ENCODE measurements at places on chromosomes 1 and 21.
A peak's percentile ranks its signal among the peaks of the same experiment; 100 is the strongest.

DNA sequence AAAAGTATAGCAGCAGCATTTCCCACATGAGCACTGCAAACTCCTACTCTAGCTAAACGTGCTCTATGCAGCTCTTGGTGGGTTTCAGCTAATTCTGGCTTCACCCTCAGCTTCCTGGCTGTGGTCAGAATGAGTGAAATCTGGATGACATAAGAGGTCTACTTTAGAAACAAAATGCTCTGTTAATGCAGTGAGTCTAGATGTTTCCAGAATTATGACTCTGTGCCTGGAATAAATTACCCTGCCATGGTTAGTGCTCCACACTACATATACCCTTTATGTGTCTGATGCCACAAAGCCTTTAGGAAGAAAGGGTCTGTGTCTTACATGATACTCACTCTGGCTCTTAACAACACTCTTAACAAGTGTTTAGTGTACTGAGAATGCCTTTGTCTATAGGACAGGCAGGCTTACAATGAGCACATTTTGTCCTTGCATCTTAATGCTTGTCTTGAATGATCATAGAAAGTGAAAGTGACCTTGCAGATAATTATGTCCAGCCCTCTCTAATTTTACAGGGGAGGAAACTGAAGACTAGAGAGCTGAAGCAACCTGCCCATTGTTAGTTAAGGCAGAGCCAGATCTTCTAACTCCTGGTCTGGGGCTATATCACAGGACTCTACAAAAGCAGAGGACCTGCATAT, 9.2 kb downstream of the S100A10 start:
- DNase-seq = no peak

GRCh38 chr1:22760455-22760854, 49.8 kb downstream of the EPHB2 start:
- no peak for DNase-seq

DNA sequence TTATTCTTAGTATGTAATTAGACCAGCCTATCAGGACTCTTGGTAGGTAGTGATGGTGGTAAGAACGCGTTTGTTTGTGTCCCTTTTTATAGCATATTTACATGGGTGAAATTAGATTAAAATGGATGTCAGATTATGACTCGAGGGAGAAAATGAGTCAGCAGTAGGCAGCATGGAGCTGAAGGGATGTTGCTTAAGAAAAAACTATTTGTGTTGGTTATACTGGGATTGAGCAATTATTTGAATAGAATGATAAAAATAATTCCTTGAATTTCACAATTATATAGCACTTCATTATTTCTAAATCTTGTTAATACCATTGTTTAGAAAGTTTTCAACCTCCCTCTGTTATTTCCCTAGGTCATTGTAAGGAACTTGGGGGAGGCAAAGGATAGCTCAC, 348.8 kb downstream of the RYR2 start:
- DNase-seq = no peak

DNA sequence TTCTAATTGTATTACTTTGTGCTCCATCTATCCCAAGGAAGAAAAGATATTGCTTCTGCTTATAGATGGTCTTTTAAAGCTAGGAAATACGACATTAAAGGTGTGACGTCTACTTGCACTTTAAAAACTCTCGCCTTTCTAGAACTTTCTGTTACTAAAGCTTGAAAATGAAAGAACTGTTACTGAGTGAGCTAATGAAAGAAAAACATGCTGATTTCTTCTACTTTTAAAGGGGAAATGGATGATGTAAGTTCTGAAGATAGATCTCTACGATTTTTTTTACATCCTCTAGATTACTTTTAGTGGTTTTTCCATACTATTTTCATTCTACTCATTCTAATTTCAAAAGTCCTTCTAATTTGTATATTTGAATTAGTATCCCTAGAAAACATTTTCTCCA, 387.5 kb downstream of the USP25 start:
- no peak for DNase-seq

DNA sequence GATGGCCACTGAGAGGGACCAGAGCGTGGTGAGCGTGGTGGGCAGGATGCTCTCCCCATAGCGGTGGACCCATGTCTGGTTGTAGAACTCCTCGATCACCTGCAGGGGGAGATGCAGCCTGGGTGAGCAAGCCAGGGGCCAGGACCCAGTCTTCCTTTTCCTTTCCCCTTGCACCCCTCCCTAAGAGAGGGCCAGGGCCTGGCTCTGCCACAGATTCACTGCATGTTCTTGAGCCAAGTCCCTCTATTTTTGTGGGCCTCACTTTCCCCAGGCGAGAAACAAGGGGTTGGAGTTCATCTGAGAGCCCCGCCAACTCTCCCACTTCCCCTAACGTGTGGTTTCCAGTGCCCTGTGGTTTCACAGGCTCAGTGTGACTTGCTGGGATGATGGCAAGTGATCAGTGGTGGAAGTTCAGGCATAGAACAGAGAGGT, 27.5 kb downstream of the SLC2A1 start:
- DNase-seq = peak; percentile 75

- no peak for DNase-seq
Measured at GRCh38 chr1:222283147-222283768, 264.6 kb downstream of the HHIPL2 start.

DNA sequence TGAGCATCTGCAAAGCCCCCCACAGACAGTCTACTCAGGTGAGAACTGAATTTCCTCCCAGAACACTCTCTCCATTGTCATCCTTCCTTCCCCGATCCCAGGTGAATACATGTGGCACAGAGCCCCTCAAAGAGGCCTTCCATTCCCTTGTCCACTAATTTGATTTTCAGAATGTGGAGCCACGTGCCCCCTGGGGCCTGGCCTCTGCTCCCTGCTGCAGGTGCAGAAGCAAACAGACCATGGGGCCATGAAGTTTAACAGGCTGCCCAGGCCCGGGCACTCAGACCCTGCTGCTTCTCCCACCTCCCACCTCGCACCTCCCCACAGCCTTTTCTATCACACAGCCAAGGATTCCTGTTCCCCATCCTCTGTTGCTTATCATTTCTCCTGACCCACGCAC, 243.8 kb upstream of the RAB4A start:
- DNase-seq = no peak

- DNase-seq = no peak
Measured at GRCh38 chr1:200028586-200029034, 1.1 kb downstream of the NR5A2 start.

- DNase-seq = no peak
Measured at GRCh38 chr1:230581446-230582079, 60.7 kb upstream of the COG2 start.

- no peak for DNase-seq
Measured at GRCh38 chr1:30258876-30259275, 464.5 kb downstream of the MATN1 start.

DNA sequence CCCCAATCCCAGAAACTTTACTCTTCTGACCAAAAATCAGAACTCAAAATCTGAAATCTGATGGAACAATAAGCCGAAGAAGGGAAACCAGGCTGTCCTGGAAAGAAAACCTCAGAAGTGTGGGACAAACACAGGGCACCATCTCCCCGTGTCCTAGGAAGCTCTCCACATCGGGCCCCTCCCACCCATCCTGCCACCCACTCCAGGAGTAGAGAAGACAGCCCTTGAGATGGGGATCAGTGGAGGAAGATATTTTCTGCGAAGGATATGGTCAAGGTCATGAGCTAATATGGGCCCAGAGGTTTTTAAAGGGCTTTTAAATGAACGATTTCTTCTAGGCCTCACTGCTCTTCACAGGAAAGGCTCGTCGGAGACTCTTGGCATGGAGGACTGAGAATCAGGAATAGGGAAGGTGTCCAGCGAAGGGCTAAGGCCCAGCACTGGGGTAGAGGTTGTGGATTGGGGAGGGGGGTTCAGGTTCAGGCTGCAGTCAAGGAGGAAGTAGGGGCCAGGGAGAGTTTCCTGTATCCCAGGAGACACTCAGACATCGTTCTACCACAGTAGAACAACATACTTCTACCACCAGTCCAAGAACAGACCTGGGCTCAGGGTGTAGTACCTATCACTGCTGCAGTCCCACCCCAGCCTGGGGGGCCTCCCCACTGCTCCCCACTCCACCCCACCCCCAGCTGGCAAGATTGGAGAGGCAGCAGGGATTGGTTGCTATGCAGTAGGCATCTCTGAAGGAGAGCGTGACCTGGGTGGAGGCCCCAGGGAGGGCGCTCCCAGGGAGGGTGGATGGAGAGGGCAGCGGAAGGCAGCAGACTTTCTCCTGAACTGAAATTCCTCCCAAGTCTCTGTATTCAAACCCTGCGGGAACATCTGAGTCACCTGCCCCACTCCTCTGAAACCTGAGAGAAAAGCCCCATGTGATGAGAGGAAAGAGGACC, 1.2 kb upstream of the S100A5 start:
- no peak for DNase-seq

DNA sequence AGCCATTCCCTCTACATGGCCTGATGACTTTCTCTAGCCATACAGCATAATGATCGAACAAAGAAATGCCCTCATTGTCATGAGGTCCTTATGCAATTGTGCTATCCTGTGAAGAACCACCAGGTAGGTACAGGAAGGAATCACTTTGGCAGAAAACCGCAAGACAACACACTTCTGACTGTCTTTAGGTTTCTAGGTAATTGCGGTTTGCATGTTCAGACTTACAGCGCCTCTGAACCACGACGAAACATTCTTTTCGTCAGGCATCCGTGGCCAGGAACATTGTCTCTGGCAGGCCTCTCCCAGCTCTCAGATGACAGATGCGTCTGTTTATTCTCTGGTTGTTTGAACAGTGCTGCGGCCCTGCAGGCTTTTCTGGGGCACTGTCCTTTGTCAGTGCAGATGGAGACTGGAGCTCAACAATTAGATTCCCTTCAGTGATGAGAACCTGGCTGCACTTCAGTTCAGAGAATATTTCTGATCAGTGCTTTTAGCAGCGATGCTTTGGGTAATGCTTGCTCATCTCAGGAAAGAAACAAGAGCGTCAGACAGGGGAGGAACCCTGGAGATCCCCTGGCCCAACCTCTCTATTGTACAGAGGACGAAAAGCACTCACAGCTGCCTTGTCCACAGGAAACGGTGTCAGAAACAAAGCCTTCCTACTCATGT, 63.4 kb downstream of the B3GALT5 start:
- no peak for DNase-seq

GRCh38 chr1:181514298-181515290, 31.3 kb downstream of the CACNA1E start:
- no peak for DNase-seq

GRCh38 chr1:92298213-92298572, 594 bp downstream of the GLMN start:
- DNase-seq = no peak

GRCh38 chr1:94783342-94784189, 36.6 kb upstream of the SLC44A3 start:
- DNase-seq = no peak

GRCh38 chr1:22341791-22342605, 109.7 kb upstream of the ZBTB40 start:
- no peak for DNase-seq

DNA sequence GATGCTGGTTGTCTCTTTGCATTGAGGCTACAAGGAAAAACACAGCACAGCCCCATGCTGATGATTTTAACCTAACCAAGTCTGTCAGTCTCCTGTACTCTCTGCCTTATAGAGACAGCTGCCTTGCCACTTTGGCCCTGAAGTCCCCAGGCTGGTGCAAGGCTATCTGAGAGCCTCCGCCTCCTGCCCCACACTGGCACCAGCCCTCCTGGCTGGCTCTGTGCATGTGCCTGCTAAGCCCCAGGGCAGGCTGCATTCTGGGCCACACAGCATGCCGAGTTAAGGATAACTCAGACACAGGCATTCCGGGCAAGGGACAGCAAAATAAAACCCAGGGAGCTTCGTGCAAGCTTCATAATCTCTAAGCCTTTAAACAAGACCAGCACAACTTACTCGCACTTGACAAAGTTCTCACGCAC, 910 bp downstream of the RUNX1 start:
- DNase-seq = peak; percentile 52

GRCh38 chr1:1591452-1591851, 8.5 kb downstream of the FNDC10 start:
- no peak for DNase-seq

- DNase-seq = peak; percentile 12
Measured at GRCh38 chr21:29018540-29018939, 609 bp downstream of the RWDD2B start.

DNA sequence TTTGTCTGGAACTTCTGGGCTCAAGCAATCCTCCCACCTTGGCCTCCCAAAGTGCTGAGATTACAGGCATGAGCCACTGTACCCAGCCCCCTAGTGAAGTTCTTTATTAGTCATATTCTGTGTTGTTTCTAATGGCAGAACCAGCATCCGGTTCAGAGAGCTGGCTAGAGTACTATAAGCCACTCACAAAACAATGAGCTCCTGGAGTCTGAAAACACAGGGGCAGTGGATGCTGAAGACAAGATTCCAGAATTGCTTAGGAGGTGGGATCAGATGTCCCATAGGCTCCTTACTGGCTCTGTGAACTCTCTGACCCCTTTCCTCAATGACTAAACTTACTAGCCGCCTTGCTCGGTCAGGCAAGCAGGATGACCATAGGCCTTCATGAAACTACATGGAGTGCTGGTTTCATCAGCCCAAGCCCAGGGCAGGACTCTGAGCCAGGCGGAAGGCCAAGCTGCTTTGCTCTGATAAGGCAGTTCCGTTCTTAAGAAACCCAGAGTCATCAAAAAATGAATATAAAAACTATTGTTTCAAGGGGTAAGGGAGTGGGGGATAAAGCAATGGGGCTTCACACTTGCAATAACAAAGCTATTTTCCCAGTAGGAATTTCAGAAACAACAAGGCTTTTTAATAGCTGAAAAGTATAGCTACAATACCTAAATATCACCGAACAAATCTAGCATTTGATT, 8.1 kb downstream of the MTHFR start:
- DNase-seq = no peak

DNA sequence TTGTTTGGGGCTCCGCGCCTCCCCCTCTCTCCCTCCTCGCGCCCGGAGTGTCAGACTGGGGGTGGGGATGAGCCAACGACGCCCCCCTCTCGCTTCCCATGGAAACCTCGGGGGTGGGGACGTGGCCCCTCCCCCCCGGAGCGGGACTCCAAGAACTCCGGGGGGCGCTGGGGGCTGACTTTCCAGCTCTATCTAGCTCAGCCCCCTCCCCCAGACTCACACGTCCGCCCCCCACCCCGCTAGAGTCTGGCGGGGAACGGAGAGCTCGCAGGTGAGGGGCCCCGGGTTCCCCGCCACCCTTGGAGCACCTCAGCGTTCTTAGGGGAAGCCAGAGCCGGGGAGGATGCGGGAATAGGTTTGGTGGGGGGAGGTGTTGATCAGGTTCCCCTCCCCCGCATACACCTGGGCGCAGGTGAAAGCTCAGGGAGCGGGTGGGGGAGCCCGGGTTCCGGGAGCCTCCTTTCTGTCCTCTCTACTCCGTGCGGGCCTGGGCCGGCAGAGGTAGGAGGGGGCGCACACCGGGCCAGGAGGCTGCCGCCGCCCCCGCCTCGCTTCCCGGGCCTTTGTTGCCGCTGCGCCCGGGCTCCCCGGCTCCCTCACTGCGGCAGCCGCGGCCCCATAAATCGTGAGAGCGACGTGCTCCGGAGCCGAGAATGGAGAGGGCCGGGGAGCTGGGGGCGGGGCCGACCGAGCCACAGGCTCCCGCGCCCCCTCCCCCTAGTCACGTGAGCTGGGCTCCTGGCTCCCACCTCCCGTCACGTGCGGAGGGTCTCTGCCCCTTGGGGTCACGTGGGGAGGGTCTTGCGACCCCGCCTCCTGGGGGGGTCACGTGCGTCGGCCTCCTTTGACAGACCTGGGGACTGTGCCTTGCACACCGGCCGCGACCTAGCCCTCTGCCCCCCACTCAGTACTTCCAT, 1.9 kb downstream of the EFNA3 start:
- DNase-seq = peak; percentile 61

Measured in CD4-positive, alpha-beta T cell treated with Interleukin-17A for 4 hours (primary cell).